Osteocyte (in vitro differentiated cells): ENCODE measurements at places on chromosomes 11 and 22. TPM values are rescaled to one million over a fixed set of nuclear protein-coding genes. Genes with fewer than 3 reads are reported as not detected.
A peak's percentile ranks its signal among the peaks of the same experiment; 100 is the strongest.

- H3K4me3 ChIP-seq: no peak overlapping the region
- H3K4me1 ChIP-seq: no peaks in the 10 kb centered on the region
- DNase-seq: no peak
- no peaks in the 10 kb centered on the region for H3K27me3 ChIP-seq
Observed at GRCh38 chr22:41230401-41230785, 10.3 kb downstream of the CHADL start.

- H3K27me3 ChIP-seq: no peaks in the 10 kb centered on the region
- no peak overlapping the region for H3K4me3 ChIP-seq
- H3K4me1 ChIP-seq: peaks cover 16% of the 10 kb centered on the region
- DNase-seq: no peak
- no peaks in the 10 kb centered on the region for H3K36me3 ChIP-seq
Observed at GRCh38 chr11:122833846-122834464, 4.3 kb upstream of the CRTAM start.

- peaks cover 6% of the 10 kb centered on the region for H3K27me3 ChIP-seq
- no peak for DNase-seq
- H3K36me3 ChIP-seq: peaks cover 2% of the 10 kb centered on the region
- peaks cover under 1% of the 10 kb centered on the region for H3K4me1 ChIP-seq
- no peak overlapping the region for H3K4me3 ChIP-seq
Observed at GRCh38 chr11:30260813-30261212, 30.0 kb downstream of the FSHB start.

GRCh38 chr22:29912605-29913398, 29.8 kb downstream of the MTMR3 start:
- H3K4me1 ChIP-seq: peaks cover 68% of the 10 kb centered on the region
- no peak for DNase-seq
- peak overlapping the region; percentile 27 for H3K27ac ChIP-seq
- no peaks in the 10 kb centered on the region for H3K27me3 ChIP-seq
- H3K4me3 ChIP-seq: no peak overlapping the region
- H3K36me3 ChIP-seq: no peaks in the 10 kb centered on the region

DNA sequence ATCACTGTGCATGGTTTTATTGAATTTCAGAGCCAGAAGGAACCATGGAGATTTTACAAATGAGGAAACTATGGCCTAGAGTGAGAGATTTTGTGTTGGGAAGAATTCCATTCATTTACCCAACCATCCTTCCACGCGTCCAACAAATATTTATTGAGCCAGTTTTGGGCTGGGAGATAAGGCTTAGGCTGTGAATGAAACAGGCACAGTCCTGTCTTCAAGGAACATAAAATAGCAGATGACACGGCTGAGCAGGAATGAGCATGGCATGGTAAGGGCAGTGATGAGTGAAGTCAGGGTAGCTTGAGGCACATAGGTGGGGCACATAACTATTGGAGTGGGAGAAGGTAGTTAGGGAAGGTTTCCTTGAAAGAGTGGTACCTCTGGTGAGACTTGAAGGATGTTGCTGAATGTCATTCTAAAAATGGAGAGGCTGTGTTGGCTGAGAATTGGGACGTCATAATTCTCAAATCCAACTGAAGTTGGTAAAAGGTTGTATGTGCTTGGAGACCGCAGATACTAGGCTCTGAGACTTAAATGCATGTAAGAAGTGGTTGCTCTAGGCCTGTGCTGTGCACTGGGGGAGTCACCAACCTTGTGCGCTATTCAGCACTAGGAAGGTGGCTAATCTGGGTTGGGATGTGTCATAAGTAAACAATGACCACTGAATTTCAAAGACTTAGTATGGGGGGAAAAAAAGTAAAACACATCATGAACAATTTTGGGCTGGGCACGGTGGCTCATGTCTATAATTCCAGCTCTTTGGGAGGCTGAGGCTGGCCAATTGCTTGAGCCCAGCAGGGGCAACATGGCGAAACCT, 51.9 kb downstream of the TEAD1 start:
- no peak overlapping the region for H3K4me3 ChIP-seq
- peak overlapping the region; percentile 73 for H3K27ac ChIP-seq
- H3K36me3 ChIP-seq: no peaks in the 10 kb centered on the region
- no peaks in the 10 kb centered on the region for H3K27me3 ChIP-seq
- H3K4me1 ChIP-seq: peaks cover 87% of the 10 kb centered on the region
- peak; percentile 36 for DNase-seq

DNA sequence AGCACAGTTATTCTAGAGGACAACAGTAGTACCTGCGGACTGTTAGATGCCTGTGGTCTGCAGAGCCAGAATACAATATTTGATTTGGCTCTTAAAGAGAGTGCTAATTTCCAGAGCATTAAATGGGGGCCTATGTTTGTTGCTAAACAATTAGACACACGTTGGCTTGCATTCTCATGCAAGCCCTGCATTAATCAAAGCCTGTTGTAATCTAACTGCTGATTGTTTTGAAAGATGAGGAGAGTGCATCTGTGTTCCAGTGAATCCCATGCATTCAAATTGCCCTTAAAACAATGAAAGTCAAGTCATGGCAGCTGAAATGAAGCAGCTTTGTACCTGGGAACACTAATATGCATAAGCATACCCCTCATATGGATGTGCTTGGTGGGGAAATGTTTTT, 419.4 kb downstream of the DYNC2H1 start:
- no peak for DNase-seq
- H3K27me3 ChIP-seq: no peaks in the 10 kb centered on the region
- no peak overlapping the region for H3K27ac ChIP-seq
- H3K4me1 ChIP-seq: peaks cover 43% of the 10 kb centered on the region
- no peak overlapping the region for H3K4me3 ChIP-seq

ZFPL1 gene
- 49.5 and 55.3 TPM in 2 replicates for total RNA-seq

RASSF10 gene
- not detected in 2 replicates for total RNA-seq

ZNF70 gene
- 12.5 TPM in 2 replicates for total RNA-seq
